Substantia nigra (tissue), 51 donors: ENCODE measurements at places on chromosomes 12 and 14.

DNA sequence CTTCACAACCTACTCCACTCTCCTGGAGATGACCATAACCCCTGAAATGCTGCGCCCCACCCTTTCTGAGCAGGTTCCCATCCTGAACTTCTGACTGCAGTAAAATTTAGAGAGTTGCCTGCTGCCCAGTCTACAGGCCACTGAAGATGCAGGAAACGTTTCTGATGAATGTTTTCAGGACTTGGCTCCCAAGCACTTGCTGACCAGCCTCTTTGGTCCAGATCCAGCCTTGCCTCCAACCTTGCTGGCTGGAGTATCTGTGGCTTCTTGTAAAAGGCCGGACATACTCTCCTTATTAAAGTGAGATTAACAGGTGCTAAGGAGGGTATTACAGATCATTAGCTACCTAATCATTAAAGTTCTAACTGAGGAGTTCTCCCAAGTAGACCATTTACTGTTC is 70.3 kb upstream of the STXBP6 start:
- no peak for DNase-seq

DNA sequence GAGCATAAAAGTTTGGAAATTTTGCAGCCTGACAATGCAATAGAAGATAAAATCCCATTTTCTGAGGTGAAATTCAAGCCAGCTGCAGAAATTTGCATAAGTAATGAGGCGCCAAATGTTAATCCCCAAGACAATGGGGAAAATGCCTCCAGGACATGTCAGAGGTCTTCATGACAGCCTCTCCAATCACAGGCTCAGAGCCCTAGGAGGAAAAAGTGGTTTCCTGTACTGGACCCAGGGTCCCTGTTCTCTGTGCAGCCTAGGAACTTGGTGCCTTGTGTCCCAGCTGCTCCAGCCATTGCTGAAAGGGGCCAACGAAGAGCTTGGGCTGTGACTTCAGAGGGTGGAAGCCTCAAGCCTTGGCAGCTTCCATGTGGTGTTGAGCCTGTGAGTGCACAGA is 1218.1 kb downstream of the GALC start:
- no peak for DNase-seq

DNA sequence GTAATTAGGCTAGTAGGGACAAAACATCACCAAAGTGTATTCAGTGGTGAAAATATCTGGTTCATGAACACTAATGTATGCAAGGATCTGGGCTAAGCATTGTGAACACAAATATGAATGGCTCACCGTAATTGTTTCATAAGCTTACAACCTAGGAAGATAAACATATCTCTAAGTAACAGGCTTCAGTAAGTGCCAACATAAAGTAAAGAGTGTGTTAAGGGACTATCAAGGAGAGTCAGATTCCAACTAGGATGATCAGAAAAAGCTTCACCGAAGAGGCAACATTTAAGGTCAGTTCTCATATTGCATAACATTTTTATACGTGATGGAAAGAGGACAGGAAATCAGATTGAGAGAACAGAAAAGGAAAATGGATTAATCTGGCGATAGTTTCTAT is 29.4 kb downstream of the ABCC9 start:
- no peak for DNase-seq

GRCh38 chr12:41188058-41188840 is at the start of gene PDZRN4:
TSS of gene PDZRN4 (plus strand) at chr12:41188320.
- peak; percentile 29 for DNase-seq

DNA sequence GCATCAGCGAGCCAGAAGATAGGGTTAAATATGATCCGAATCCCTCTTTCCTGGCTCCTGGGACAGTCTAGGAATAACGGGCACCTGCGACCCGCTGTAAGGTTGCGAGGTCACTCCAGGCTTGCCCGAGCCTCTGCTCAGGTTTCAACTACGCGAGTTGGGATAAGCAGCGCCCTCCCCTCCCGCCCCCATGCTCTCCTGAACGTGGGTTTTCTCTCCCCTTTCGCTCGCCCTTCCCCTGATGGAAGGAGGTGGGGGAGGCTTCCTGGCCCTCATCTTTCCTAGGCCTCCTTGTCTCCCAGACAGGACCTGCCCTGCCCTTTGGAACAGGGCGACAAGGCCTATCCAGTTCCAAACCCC is 753 bp upstream of the ATP5MC2 start:
- DNase-seq = peak; percentile 77

- no peak for DNase-seq
These were observed 946 bp downstream of the RNU4-2 start for GRCh38 chr12:120290609-120291305.

DNA sequence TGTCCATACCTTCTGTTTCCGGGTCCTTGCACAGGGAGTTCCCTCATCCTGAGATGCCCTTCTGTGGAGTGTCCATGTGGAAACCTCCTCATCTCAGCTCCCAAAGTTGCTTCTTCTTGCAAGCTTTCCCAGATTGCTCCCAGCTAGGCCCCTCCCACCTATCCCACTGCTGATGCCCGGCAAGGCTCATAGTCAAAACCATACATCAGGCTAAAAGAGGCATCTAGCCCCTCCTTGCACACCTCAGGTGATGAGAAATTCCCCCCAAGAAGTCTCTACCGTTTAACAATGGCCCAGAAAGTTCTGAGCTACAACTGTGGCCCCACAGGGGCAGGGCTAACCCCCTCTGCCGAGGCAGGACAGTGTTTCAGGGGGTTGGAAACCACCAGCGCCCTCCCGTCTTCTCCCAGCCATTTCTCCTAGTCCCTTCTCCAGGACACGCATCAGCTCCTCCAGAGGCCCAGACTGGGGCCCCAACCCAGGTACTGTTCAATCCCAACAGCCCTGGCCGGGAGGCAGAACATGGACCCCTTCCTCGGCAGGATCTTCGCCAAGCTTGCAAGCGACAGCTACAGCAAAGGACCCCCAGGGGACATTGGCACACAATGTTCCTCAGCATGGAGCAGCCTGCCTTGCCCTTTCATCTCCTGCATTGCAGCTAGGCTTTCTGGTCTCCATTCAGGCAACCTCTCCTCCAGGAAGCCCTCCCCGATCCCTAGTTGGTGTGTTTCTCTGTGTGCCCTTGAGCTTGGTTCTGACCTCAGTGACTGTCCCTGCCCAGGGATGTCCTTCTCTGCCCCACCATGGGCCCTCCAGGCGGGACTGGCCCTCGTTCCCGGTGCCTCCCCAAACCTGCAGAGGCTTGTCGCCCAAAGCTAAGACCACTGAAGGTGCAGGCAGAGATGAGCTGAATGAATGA is 4.5 kb upstream of the BEGAIN start:
- no peak for DNase-seq

DNA sequence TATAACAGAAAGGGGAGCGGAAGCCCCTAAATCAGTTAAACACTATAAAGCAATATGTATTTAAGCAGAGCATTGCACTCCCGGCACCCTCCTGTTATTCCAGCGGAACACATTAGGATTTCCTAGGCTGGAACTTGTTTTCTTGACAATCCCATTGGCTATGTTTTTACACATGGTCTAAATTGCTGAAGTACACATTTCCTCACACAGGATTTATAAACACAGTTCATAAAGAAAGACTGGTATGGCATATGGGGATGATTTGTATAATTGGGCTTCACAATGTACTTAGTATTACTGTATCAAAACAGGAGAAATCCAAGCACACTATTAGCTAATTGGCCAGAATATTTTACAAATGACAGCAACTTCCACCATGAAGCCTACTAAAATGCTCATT is 23.3 kb downstream of the PAX9 start:
- DNase-seq = no peak

- no peak for DNase-seq
These were observed 41.2 kb downstream of the VEZT start for GRCh38 chr12:95258803-95259202.

DNA sequence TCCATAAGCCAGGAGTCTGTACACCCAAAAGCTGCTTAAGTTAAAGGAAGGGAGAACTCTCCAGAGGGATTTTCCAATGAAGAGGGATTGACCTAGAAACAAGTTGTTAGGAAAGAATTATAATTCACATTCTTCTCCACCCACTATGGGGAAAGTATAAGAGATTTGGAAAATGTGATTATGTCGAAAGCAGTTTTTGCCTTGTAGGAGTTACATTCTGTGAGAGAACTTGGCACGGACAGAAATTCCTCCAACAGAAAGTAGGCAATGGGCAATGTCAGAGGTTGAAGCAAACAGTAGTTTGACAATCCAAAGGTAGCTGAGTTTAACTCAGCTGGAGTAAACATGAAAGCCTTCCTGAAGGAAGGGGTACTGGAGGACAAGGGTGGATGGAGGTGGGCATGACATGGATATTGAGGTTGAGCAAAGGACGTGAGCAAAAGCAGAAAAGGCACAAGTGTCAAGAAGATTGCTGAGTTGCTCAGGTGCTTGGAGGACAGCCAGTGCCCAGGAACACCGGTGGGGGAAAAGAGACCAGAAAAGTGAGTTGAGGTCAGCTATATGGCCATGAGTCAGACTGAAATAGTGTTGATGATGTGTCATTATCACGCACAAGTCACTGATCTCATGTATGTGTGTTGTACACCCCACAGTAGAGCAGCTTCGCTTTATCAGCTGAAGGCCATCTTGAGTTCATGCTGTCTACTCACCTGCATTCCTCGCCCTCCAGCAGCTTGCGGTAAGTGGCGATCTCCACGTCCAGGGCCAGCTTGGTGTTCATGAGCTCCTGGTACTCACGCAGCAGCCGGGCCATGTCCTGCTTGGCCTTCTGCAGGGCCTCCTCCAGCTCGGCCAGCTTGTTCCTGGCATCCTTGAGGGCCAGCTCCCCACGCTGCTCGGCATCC is 4.0 kb downstream of the KRT5 start:
- no peak for DNase-seq

DNA sequence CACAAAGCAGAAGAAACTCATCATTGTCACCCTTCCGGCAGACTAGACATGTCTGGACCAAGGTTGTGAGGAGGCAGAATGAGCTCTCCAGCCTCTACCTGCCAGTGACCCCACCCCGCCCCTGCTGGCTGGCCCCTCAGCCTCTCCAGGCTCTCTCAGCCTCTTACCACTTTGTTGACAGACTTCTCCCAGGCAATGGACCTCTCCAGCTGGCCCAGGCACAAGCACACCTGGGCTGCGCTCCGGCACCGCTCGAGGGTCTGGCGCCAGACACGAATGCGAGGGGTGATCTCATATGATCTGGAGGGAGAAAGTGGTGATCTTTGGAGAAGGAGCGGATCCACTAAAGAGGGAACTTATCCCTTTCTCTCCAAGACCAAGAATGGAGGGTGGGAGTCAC is 30.3 kb downstream of the BAZ2A start:
- DNase-seq = no peak

DNA sequence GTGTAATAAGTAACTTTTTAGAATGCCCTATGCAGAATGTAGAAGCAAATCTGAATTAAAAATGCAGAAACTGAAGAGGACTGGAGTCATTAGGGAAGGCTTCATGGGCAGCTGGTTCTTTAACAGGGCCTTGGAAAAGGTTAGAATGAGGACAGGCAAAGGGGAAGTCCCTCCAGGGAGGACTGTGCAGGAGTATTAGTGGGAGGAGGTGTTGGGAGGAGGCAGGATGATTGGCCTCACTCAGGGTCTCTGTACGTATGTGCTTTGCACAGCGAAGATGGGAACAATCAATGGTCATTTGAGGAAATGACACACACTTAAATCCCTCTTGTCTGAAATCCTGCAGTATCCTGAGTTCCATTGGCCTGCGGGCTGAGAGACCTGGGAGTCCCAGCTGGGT is 119.7 kb downstream of the PTCSC3 start:
- no peak for DNase-seq

- no peak for DNase-seq
These were observed 487.9 kb downstream of the PCNX1 start for GRCh38 chr14:71395151-71395604.

DNA sequence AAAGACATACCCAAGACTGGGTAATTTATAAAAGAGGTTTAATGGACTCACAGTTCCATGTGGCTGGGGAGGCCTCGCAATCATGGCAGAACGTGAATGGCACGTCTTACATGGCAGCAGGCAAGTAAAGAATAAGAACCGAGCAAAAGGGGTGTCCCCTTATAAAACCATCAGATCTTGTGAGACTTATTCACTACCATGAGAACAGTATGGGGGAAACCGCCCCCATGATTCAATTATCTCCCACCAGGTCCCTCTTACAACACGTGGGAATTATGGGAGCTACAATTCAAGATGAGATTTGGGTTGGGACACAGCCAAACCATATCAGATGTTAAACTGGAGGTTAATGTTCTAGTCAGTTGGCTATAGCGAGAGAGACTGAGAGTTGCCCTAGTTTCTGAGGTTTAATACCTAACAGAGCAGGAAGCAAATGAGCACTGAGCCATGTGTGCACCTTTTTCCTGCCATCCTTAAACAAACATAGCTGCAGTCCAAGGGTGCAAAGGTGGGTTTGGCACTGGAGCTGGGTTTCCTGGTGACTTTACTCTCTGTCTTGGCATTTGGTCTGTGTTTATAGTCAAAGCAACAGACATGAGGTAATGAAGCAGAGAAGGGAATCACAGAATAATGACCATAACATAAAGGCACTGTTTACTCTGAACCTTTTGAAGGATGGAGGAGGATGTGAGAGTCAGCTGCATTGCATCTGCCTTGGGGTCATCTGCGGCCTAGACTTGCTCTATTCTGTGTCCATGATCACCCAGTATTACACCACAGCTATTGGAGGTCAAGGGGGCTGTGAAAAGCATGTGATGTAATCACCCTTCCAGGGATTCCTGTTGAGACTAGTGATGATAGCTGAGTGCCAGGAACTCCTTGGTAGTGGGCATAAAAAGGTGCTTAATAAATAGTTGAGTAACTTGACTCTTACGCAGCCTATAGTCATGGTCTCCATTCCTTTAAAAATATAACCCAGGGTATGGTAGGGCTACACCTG is 83.6 kb upstream of the USP44 start:
- no peak for DNase-seq

- DNase-seq = no peak
These were observed 151.8 kb downstream of the FOXN3 start for GRCh38 chr14:89265234-89265633.
